ENCODE measurements at places on chromosomes 5 and 9.

DNA sequence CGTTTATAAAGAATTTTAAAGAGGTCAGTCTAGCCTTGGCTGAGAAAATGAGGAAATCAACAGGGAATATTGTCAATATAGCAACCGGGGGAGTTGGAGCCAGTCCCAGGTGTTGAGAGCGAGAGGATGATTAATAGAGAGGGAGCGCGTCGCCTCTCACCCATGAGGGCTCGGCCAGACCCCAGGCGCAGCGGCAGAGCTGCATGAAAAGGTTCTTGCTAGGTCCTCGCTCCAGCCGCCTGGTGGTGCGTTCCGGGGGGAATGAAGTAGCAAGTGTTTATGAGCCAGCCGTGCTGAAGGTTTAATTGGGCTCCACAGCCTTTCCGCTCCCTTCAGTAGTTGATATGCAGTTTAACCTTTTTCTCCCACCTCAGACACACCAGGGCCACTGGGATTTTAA, 167.3 kb upstream of the IRX1 start:
- no peak for DNase-seq

DNA sequence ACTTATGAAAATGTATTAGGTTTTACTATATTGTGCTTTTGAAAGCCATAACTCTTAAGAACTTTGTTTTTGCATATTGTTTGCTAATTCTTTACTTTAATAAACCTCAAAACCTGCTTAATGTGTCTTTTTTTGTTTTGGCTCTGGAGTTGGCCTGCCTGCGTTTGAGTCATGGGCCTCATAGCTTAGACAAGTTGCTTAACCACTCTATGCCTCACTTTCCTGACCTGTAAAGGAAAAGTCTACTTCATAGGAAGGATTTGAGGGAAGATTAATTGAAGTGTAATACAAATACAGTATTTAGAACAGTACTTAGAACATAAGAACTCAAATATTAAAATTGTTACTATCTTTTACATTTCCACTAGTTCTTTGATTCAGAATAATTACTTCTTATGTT, 10.3 kb downstream of the SMIM32 start:
- DNase-seq: no peak

DNA sequence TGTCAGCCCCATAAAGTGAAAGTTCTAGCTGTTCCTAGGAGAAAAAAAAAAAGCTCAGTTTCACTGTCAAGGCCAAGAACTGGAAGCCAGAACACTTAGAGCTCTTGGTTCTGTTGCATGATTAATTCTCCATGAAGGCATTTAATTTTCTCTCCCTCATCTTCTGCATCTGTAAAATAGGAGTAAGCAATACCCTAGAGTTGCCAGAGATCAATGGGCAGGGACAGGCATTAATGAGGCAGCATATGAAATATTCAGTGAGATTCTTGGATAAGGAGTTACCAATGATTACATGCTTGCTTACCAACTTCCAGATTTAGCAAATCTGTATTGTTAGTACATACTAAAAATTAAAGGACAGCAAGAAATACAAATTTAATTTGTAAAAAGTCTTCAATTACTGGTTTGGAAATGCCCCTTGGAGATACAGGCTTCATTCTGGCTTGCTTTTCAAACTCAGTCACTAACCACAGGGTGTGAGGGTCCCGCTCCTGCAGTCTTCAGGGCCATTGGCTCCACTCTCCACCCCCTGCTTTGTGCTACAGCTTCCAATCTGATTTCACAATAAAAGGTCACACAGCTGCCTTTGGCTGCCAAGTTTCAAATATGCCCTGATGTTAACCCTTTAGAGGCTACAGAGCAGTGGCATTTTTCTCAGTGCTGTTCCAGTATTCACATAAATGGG, 624.6 kb downstream of the BNC2 start:
- DNase-seq: peak; percentile 70

- DNase-seq: no peak
These were observed 14.1 kb upstream of the OR2S2 start for GRCh38 chr9:35972093-35972492.

DNA sequence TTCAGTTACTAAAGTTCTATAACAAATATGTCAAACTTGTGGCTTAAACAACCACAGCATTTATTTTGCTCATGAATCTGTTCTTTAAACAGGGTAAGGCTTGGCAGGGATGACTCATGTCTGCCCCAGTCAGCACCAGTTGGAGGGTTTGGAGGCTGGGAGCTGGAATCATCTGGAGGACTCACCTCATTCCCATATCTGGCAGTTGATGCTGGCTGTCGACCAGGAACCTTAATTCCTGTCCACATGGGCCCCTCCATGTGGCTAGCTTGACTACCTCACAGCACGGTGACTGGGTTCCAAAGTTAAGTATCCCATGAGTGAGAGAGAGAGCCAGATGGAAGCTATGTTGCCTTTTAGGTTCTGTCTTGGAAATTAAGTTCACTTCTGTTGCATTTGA, 13.8 kb upstream of the CCL28 start:
- DNase-seq: peak; percentile 78

DNA sequence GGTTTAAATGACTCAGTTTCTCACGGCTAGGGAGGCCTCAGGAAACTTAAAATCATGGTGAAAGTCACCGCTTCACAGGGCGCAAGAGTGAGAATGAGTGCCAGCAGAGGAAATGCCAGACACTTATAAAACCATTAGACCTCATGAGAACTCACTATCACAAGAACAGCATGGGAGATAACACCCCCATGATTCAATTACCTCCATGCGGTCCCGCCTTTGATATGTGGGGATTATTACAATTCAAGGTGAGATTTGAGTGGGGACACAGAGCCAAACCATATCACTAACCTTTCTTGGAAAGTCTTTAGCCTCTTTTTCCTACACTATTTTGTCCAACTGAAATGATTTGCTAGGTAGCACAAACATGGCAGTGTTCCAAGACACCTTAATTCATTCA, 533.9 kb upstream of the NUDT12 start:
- no peak for DNase-seq

GRCh38 chr5:55172937-55173686, at the start of gene CDC20B:
Gene CDC20B, minus strand, starts transcription at chr5:55173177. Its CDS starts 177 bp downstream, at chr5:55173000.
- peak; percentile 73 for DNase-seq

DNA sequence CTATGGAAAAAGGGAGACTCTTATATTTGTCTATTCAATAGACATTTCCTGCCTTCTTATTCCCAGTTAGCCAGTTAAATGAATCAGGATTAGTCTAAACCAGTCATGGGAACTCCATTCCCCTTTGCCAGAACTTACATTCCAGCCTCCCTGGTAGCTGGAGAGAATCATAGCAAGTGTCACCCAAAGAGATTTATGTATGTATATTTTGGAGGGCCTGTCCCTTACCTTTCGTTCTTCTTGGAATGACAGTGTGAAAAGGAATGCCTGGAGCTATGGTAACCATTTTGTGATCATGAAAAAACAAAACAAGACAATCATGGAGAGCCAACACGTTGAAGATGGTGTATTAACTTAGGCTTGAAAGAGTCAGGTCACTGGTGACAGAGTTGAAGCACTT, 627.7 kb downstream of the CCDC171 start:
- DNase-seq: peak; percentile 72

DNA sequence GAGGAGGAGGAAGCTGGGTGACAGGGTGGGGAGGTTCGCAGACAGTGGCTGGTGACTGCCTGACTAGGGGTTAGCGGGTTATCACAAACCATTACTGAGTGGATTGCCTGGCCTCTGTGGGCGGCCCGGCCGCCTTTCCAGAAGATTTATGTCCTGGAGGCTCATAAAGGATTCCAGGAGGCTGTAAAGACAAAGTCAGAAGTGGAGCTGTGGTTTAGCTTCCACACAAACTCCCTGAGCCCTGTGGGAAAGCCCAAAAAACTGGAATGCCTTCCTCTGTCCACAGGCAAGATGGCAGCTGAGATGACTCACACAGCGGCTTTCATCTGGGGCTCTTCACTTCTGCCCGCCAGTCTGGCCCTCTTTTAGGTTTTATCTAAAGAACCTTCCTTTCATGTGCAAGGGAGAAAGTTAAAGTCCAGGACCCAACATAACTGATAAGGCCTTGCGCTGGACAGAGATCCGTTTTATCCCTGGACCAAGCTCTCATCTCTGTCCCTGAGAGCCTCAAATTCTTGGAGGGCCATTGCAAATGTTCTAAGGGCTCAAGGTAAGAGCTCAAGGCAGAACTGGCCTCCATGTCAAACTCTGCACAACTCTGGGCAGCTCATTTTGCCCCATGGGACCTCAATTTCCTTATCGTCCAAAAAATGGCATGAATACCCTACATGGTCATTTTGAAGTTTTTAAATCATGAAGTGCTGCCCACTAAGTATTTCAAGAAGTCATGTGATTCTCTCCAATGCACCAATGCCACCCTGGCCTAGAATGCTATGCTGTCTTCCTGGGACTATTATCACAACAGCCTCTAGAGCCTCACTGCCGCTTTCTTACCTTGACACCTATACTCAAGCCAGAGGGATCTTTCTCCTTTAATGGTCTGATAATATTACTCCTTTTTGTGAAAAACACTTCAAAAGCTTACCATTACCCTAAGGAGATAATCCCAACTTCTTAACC, 249.4 kb upstream of the TRIM32 start:
- peak; percentile 26 for DNase-seq

DNA sequence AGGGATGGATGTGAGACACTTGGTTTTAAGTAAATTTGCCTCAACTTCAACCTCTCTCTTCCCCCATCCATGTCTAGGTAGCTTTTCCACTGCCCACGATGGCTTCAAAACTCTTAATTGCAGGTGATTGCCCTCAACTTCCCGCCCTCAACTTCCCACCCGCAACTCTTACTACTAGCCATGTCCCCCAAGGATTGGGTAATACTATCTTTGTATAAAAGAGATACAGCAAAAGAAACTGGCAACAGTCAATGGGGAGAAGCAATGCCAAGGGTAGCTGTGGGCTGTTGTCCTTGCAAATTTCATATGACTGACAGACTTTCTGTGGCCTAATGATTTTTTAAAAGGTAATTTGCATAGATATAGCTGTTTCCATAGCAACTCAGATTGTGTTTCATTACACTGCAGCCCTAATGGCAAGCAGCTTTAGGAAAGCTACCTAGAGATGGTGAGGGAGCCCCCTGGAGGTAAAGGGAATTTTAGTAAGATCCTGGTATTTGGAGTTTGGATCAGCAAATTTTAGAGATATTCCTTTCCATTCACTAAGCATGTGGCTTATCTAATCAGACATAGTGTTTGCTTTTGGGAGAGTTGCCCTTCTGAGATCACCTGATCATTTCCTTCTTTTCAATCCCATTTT, 421.5 kb upstream of the DAP start:
- DNase-seq: peak; percentile 59

DNA sequence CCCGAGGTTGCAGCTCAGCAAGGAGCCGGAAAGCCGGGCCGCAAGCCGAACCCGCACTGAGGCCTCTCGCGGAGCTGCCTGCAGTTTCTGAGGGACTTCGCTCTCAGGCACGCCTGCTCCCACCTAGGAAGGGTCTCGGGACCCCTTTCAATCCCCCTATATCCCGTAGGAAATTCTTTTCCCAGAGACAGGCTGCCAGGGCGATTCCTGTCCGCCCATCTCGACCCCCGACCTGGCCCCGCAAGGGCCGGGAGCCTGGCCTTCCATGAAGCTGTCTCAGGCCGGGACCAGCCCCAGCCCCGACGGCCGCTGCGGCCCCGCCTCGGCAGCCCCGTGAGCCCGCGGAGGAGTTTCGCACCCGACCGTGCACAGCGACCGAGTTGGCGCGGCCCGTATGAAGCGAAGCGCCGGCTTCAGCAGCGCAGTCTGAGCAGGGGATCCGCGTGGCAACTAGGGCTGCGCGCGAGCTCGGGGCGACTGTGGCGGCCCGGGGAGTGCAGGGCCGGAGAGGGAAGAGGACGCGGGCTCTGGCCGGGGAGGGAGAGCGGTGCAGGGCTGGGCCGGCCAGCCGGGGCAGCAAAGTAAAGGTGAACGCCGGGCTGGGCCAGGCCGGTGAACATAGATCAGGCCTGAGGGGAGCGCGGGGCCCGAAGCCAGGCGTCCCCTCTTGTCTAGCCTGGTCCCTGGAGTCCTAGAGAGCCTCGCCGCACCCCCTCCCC, 977 bp upstream of the PRDM12 start:
- DNase-seq: no peak

GRCh38 chr5:141743866-141744272, 61.8 kb upstream of the ARAP3 start:
- DNase-seq: no peak

- no peak for DNase-seq
These were observed 22.8 kb downstream of the ELAVL2 start for GRCh38 chr9:23803216-23803615.

GRCh38 chr5:92017776-92018175, 634.7 kb upstream of the ARRDC3 start:
- DNase-seq: peak; percentile 94

DNA sequence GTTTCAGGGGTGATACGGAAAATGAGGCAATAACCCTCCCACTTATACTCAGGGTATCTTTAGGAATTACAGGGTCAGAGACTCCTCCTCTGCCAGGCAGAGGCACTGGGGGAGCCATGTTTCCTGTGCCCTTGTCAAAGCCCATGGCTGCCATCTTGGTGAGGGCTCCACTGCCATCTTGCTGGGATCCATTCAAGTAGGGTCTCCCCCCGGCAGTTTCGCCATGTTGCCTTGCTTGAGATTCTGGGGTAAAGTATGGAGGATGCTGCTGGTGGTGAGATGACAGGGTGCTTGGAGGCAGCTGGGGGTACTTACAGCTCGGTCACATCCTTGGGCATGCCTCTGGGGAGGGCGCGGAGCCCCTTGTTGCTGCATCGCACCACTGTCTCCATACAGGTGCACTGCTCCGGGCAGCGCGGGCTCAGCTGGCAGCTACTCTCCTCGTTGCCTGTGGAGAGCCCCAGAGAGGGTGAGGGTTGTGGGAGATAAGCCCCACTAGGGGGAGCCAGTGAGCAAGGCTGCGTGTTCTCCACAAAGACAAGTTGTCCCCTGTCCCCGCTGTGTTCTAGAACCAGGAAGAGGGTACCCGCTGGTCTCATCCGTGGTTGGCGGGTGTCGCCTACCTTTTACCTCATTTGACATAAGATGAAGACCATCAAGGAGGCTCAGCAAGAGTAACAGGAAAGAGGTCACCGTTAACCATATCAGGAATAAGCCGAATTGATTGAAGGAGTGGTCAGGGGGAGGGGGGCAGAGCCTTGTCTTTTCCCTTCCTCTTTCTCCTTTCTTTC, 169.0 kb upstream of the PANK3 start:
- DNase-seq: no peak
